Dermis microvascular lymphatic vessel endothelial cell (primary cell): ENCODE measurements at places on chromosomes 1 and 21.

DNA sequence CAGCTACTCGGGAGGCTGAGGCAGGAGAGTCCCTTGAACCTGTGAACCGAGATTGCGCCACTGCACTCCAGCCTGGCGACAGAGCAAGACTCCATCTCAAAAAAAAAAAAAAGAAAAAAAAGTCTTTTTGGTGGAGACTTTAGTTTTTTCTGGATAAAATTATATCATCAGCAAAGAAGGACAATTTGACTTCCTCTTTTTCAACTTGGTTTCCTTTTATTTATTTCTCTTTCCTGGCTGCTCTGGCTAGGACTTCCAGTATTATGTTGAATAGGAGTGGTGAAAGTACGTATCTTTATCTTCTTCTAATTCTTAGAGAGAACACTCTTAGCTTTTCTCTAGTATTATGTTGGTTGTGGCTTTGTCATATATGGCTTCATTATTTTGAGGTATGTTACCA is 130.8 kb downstream of the PCBP3 start:
- no peak for DNase-seq

DNA sequence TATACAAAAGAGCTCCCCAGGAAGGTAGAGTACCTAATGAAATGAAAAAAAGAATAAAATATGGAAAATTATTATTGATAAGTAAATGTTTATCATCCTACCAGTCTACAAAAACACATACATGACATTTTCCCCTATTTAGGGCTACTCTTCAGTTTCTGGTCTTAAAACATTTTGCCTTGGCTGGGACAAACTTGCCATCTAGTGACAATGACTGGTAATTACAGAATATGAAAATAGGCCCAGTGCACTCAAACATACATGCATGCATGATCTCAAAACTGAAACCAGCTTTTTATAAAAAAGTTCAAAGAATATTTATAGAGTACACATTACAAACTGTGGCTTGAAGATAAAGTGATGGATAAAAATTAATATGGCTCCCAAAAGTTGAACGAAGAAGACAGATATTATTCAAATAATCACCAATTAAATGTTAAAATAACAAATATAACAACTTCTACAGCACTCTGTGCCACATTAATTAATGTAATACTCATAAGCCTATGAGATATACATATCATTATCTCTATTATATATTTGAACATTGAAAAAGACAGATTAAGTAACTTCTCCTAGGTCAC is 10.5 kb upstream of the RNPC3 start:
- DNase-seq: peak; percentile 56

DNA sequence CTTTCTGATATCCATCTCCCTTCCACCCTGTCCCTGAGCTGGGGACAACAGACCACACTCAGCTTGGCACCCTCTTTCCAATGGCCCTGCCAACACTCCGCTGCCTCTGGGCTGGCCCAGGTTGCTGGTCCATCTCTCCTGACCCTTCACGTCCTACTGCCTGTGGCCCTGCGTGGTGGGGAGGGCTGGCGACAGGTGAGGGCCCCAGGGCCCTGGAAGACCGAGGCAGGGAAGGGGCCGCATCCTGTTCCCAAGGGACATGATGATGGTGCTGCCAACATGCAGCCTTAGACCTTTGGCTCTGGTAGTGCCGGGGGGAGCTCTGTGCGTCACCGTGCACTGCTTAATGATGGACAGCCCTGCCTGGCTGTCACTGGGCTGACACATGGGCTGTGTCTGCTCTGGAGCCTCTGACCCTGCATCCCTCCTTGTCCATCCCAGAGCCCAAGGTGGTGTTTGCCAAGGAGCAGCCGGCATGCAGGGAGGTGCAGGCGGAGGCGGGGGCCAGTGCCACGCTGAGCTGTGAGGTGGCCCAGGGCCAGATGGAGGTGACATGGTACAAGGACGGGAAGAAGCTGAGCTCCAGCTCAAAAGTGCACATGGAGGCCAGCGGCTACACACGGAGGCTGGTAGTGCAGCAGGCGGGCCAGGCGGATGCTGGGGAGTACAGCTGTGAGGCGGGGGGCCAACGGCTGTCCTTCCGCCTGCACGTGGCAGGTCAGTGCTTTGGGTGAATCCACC is 65.2 kb downstream of the OBSCN start:
- DNase-seq: no peak

DNA sequence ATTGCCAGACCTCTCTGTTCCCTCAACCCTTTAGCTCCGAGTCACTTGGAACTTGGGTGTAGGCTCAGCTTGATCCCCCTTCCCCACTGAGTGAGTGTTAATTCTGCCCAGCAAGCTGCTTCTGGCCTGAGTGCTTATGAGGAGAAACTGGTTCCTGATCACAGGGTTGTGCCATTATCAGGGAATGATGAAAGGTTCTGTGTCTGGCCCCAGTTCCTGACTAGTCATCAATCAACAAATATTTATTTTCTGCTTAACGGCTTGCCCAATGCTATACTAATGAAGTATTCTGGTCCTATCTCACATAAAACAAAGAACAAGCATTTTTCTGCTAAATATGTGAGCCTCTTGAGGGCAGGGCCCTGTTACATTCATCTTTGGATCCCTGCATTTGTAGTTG is 20.8 kb downstream of the CC2D1B start:
- no peak for DNase-seq

- peak; percentile 22 for DNase-seq
Observed at GRCh38 chr1:219812491-219813203, 115.7 kb downstream of the SLC30A10 start.

DNA sequence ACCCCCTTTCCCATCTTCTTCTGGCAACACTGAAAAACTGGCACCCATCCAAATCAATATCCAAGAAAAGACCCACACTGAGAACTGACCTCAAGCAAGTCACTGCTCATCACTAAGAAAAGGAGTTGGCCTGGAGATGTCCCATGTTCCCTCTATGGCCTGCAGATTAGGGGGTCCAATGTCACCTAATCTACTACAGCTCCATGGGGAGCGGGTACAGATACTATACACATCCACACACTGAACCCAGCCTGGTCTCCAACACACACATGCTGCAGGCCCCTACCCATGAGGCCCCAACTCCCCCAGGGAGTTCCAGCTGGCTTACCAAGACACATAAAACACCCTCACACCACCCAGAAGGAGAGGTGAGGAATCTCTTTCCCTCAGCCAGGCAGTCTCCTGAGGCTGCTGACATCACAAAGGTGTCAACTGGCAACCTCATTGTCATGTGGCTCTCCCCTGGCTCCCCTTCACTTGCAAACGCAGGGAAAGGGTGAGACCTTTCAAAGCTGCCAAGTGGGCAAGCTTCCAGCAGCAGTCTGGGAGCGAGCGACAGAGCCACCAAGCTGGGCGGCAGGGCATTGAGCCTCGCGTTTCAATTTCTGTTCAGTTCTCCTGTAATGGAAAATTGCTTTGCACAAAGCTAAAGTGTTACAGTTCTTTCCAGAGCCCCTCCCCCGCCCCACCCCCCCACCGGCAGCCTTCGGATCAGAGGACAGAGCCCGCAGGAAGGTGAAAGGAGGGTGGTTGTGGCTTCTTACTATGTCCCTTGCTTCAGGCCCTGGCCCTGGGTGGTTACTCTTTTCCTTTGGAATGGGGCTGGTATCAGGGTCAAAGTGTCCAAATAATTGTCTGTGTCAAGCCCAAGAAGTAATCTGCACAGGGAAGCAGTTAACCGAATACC is at the start of gene LRRC52:
LRRC52 (plus strand) TSS at position 469 of the 907 bp plus-strand sequence; CDS start at position 766, 297 bp downstream.
- peak; percentile 5 for DNase-seq

GRCh38 chr1:44460107-44460882 is 55.2 kb downstream of the RNF220 start:
- no peak for DNase-seq

GRCh38 chr1:40032240-40032891 is 8.2 kb upstream of the CAP1 start:
- DNase-seq: peak; percentile 36

DNA sequence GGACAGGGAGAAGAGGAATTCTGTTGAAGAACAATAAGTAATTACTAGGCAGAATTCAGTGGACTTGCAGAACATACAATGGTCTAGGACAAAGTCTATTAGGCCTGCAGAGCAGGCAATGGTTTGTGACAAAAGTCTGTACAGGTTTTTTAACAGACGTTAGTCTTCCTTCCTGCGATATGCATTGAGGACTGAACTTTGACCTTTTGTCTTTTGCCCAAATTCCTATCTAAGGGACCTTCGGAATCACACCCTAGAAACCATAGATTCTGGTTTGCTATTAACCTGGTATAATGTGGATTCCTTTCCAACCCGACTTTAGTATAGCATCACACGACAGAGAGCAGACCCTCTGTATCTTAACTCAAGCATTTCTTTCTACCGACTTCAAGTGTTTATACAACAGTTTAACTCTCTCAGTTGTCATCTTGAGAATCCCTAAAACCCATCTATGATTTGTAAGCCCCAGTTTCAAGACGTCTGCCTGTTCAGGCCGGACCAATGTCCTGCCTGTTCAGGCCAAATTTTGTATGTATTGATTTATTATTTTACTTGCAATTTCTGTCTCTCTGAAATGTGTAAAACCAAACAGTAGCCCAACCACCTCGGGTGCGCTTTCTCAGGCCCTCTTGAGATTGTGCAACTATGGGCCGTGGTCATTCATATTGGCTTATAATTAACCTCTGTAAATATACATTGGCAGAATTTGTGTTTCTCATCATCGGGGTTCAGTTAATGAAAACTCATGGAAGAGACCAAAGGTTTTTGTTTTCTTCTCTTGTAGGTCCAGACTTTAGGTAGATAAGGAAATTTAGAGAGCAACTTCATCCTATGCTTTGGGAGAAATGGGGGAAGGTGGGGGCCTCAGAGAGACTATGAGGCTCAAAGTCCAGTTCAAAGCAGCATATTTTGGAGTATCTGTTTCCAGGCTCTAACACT is 76.9 kb upstream of the TNFSF18 start:
- DNase-seq: no peak

DNA sequence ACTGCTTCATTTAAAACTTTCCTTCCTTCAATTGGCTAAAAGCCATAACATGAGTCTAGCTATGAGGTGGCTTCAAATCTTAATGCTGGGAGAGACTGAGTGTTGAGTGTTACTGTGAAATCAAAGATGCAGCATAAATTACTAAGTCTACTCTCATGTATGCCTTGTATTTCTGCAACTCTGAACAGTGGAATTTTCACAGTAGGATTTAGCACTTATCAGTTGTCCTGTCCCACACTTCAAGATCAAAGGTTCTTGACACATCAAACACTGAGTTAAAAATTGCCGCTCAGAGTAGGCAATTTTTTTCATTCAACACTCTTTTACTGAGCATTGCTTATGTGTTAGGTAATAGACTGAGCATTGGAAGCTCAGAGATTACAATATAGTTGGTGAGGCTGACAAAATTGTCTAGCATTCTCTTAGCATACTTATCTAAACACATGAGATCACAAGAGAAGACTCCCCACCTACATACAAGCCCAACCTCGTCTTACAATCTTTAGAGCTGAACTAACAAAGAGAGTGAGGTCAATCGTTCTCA is 56.4 kb upstream of the ADORA3 start:
- DNase-seq: no peak

- no peak for DNase-seq
Observed at GRCh38 chr1:59672851-59673572, 141.7 kb upstream of the HOOK1 start.
